Tibial nerve (tissue), 4 donors: ENCODE measurements at places on chromosomes 6 and 20.

DNA sequence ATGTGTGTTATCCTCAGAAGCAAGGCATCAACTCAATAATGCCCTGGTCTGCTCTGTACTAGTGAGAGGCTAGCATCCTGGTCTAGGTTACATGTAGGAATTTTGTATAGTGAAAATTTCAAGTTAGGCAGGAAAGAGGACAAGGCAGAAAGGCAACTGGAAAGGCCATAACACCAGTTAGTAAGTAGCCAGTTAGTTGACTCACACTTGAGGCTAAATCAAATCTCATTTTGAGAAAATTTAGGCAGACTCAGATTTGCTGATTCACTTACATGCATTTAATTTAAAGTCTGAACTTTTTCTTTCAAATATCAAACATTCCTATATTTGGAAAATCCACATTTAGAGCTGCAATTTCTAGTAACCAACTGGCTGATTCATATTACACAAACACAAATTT is 184.5 kb upstream of the TCF21 start:
- no peaks in the 10 kb centered on the region for H3K36me3 ChIP-seq
- no peak overlapping the region for H3K4me3 ChIP-seq

GRCh38 chr20:20233041-20233514 is 134.8 kb upstream of the INSM1 start:
- H3K4me1 ChIP-seq: no peaks in the 10 kb centered on the region
- no peaks in the 10 kb centered on the region for H3K36me3 ChIP-seq
- no peaks in the 10 kb centered on the region for H3K27me3 ChIP-seq
- no peak overlapping the region for H3K4me3 ChIP-seq

- DNase-seq: no peak
- H3K4me1 ChIP-seq: no peaks in the 10 kb centered on the region
- peaks cover 79% of the 10 kb centered on the region for H3K36me3 ChIP-seq
- H3K4me3 ChIP-seq: no peak overlapping the region
- H3K27me3 ChIP-seq: no peaks in the 10 kb centered on the region
- no peak overlapping the region for H3K27ac ChIP-seq
Measured at GRCh38 chr6:152148412-152148811, 340.9 kb downstream of the ESR1 start.

GRCh38 chr20:37905671-37906613 is 3.0 kb downstream of the VSTM2L start:
- H3K27me3 ChIP-seq: no peaks in the 10 kb centered on the region
- no peak for DNase-seq
- no peak overlapping the region for H3K27ac ChIP-seq

DNA sequence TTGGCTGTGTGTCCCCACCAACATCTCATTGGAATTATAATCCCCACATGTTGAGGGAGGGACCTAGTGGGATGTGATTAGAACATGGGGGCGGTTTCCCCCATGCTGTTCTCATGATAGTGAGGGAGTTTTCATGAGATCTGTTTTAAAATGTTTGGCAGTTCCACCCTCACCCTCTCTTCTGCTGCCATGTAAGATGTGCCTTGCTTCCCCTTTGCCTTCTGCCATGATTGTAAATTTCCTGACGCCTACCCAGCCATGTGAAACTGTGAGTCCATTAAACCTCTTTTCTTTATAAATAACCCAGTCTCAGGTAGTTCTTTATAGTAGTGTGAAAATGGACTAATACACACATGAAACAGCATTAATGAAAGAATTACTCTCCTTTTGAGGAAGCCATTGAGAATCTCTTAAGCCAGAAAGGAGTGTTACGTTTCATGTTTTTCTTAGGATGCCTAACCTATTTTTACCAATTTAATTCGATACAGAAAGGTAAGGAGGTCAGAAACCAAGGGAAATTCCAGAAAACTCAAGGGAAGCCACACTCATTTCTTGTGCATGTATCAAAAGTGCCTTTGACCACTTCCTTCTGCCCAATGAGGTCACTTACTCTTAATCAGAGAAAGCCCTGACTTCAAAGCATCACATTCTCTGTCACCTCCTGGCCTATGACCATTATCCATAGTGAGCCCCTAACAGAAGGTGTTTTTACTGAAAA is 24.7 kb upstream of the HINT3 start:
- DNase-seq: no peak
- H3K4me3 ChIP-seq: no peak overlapping the region
- H3K36me3 ChIP-seq: peaks cover 6% of the 10 kb centered on the region
- no peak overlapping the region for H3K27ac ChIP-seq

- H3K27me3 ChIP-seq: no peaks in the 10 kb centered on the region
- no peak for DNase-seq
- no peak overlapping the region for H3K4me3 ChIP-seq
- H3K4me1 ChIP-seq: no peaks in the 10 kb centered on the region
- no peak overlapping the region for H3K27ac ChIP-seq
Measured at GRCh38 chr20:4465212-4465611, 256.5 kb upstream of the PRND start.

DNA sequence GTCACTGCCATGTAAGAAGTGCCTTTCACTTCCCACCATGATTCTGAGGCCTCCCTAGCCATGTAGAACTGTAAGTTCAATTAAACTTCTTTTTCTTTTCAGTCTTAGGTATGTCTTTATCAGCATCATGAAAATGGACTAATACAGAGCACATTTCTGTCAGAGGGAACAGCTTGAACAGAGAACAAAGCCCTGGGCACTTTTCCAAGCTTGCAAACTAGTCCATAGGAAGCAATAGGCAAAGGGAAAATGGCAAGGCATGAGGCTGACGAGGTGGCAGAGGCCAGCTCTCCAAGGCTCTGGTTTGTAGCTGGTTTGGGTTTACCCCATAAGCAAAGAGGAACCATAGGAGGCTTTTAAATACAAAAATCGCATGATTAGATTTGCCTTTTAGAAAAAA is 185.1 kb upstream of the HDDC2 start:
- no peak overlapping the region for H3K4me3 ChIP-seq
- no peaks in the 10 kb centered on the region for H3K27me3 ChIP-seq
- H3K27ac ChIP-seq: no peak overlapping the region
- no peaks in the 10 kb centered on the region for H3K4me1 ChIP-seq
- no peak for DNase-seq

DNA sequence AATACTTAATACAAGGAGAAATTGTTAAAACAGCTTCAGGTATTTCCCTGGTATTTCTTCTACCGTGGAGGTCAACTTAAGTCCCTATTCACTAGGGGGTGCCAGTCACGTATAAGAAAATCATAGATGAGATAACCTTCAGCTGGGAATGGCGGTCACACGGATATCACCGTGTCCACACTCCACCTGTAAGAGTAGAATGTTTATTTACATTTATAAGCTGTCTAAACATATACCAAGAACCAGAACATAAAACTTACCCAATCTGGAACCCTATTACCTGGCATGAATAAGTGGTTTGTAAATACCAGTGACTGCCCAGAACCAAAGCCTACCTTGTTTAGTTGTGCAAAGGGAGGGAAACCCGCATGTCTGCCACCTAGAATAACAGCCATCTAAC is 1.9 kb upstream of the ELOVL4 start:
- peaks cover 10% of the 10 kb centered on the region for H3K4me1 ChIP-seq
- no peak for DNase-seq
- no peak overlapping the region for H3K4me3 ChIP-seq
- no peaks in the 10 kb centered on the region for H3K36me3 ChIP-seq
- peaks cover 13% of the 10 kb centered on the region for H3K27me3 ChIP-seq

- no peak overlapping the region for H3K4me3 ChIP-seq
- H3K36me3 ChIP-seq: no peaks in the 10 kb centered on the region
- no peak overlapping the region for H3K27ac ChIP-seq
- H3K27me3 ChIP-seq: no peaks in the 10 kb centered on the region
- no peak for DNase-seq
- H3K4me1 ChIP-seq: no peaks in the 10 kb centered on the region
Measured at GRCh38 chr6:88368071-88368787, 202.1 kb upstream of the CNR1 start.

GRCh38 chr6:139277161-139277560 is 14.6 kb downstream of the TXLNB start:
- DNase-seq: no peak
- H3K36me3 ChIP-seq: no peaks in the 10 kb centered on the region
- no peak overlapping the region for H3K27ac ChIP-seq
- H3K4me1 ChIP-seq: no peaks in the 10 kb centered on the region
- no peak overlapping the region for H3K4me3 ChIP-seq

DNA sequence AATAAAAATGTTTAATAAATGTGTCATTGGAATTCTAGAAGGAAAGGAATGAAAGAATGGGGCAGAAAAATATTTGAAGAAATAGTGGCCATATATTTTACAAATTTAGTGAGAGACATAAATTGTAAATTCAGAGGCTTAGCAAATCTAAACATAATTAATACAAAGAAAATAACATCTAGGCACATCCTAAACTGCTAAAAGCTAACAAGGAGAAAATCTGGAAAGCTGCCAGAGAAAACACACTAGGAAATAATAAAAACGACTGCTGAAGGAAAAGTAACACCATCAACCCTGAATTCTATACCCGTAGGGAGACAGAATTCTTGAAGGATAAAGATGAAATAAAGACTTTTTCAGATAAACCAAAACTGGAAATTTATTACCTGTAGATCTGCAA is 23.8 kb downstream of the CYB5R4 start:
- no peak overlapping the region for H3K27ac ChIP-seq
- no peaks in the 10 kb centered on the region for H3K27me3 ChIP-seq
- H3K4me3 ChIP-seq: no peak overlapping the region
- H3K4me1 ChIP-seq: no peaks in the 10 kb centered on the region

GRCh38 chr20:62368976-62369814 is 2.1 kb upstream of the LAMA5 start:
- peak overlapping the region; percentile 94 for H3K27ac ChIP-seq
- no peak for DNase-seq
- H3K27me3 ChIP-seq: no peaks in the 10 kb centered on the region
- H3K4me3 ChIP-seq: no peak overlapping the region

GRCh38 chr20:25486377-25486776 is 78.9 kb downstream of the GINS1 start:
- DNase-seq: no peak
- H3K36me3 ChIP-seq: no peaks in the 10 kb centered on the region
- no peak overlapping the region for H3K4me3 ChIP-seq
- no peaks in the 10 kb centered on the region for H3K27me3 ChIP-seq
- H3K4me1 ChIP-seq: no peaks in the 10 kb centered on the region

DNA sequence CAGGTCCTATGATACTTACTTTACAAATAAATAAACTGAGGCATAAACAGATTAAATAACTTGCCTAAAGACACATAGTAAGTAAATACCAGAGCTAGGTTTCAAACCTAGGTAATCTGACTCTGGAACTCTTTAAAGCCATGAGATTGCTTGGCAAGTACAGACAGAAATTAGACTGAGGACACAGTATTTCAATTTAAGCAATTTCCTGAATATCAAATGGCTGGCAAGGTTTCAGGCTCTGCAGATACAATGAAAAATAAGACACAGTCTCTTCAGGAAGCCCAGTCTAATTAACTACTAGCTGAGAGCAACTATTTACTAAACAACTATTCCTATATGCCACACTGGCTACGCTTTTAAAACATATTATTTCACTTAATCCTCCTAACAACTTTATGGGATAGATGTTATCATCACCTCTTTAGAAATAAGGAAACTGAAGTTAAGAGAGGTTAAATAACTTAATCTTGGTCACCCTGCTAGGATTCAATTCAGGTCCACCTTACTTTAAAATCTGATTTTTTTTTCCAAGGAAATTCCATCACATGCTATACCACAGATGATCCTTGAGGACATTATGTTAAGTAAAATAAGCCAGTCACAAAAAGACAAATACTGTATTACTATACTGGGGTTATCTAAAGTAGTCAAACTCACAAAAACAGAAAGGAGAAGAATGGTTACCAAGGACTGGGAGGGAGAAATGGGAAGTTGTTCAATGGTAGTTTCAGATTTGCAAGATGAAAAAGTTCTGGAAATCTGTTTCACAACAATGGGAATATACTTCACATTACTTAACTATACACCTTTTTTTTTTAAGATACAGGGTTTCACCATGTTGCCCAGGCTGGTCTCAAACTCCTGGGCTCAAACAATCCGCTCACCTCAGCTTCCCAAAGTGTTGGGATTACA is 4.1 kb downstream of the TRPC4AP start:
- no peak for DNase-seq
- H3K4me3 ChIP-seq: no peak overlapping the region
- H3K27me3 ChIP-seq: no peaks in the 10 kb centered on the region
- H3K36me3 ChIP-seq: peaks cover 13% of the 10 kb centered on the region
- H3K4me1 ChIP-seq: peaks cover 18% of the 10 kb centered on the region

GRCh38 chr6:108626777-108627176 is 66.1 kb downstream of the FOXO3 start:
- peak overlapping the region; percentile 34 for H3K27ac ChIP-seq
- H3K4me1 ChIP-seq: peaks cover 99% of the 10 kb centered on the region
- no peaks in the 10 kb centered on the region for H3K36me3 ChIP-seq
- H3K27me3 ChIP-seq: no peaks in the 10 kb centered on the region

DNA sequence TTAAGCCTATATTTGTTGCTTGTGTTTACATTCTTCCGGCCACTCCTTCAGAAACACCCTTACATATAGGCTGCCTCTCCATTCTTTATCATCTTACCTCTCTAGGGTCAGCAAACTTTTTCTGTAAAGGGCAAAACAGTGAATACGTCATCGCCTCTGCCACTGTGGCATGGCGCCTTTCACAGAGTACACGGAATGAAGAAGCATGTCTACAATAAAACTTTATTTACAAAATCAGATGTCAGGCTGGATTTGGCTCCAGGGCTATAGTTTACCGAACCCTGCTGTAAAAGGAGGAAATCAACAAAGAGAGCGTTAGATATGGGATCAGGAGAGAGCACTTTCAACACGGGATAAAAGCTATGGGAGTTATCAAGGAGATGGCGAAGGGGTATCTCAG is 9.3 kb upstream of the NCR2 start:
- no peak overlapping the region for H3K27ac ChIP-seq
- no peaks in the 10 kb centered on the region for H3K4me1 ChIP-seq
- DNase-seq: no peak
- no peaks in the 10 kb centered on the region for H3K36me3 ChIP-seq

- no peaks in the 10 kb centered on the region for H3K27me3 ChIP-seq
- H3K4me3 ChIP-seq: peak overlapping the region; percentile 87
- H3K27ac ChIP-seq: peak overlapping the region; percentile 99
- peaks cover 13% of the 10 kb centered on the region for H3K36me3 ChIP-seq
- H3K4me1 ChIP-seq: peaks cover 44% of the 10 kb centered on the region
- DNase-seq: peak; percentile 42
Measured at GRCh38 chr20:62795023-62795761, 1.1 kb upstream of the MRGBP start.

DNA sequence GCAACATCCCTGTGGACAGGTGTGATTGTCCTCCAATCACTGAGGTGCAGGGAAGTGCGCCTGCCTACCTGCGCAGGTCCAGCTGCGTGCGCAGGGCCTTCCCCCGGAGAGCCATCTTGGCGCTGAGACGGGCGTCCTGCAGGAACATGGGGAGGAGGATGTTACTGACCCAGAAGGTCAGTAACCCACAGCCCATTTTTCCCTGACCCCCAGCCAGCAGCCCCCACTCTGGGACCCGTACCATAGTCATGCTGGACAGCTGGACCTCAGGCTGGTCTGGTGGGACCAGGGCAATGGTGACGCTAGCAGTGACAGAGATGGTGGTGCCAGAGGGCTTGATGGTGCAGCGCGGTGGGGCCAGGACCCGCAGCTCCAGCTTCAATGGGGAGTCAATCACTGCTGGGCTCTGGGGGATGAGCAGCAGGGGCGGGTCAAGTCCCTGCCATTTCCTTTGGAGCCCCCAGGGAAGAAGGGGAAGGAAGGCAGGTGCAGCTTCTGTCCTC is 9.7 kb downstream of the PLTP start:
- H3K27ac ChIP-seq: no peak overlapping the region
- H3K36me3 ChIP-seq: no peaks in the 10 kb centered on the region
- no peaks in the 10 kb centered on the region for H3K4me1 ChIP-seq
- no peaks in the 10 kb centered on the region for H3K27me3 ChIP-seq
